Activated T-cell treated with anti-CD3 and anti-CD28 coated beads, Interleukin-2, amount 50 U/mL, for 48 hours (primary cell): ENCODE measurements at places on chromosomes 7 and 10.

GRCh38 chr7:77825131-77825530 is 26.6 kb downstream of the PHTF2 start:
- DNase-seq = no peak

DNA sequence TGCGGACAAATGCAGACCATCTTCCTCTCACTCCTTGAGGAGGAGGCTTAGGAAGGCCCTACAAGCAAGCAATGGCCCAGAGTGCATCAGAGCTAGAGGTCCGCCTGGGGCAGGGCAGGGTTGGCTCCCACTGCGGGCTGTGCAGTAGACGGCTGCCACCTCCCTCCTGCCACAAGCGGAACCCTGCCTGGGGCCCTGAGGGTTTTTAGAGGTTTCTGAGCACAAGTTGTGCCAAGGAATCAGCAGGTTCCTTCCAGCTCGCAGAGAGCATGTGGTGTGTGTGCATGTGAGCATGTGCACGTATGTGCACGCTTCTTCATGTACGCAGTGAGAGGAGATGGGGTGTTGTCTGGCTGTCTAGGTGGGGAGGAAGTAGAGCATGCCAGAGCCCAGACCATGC is 25.9 kb upstream of the SMARCD3 start:
- no peak for DNase-seq

GRCh38 chr10:3141351-3142005 is 31.1 kb downstream of the PITRM1 start:
- no peak for DNase-seq

DNA sequence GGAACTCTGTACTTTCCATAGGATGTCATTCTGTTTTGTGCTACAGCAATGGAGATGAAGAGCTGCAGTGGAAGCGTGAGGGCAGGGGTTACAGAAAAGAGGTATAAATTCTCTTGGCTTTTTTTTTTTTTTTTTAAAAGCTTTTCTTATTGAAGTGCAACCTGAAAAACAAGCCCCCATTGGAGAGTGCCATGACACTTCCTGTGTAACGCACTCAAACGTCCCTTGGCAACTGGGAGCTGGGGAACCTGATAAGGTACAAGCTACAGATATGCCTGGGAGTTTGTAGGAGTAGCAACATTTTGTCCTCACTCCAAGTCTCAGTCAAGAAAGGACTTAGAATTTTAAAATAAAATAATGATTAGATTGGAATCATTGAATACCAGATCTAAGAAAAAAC is 512.1 kb downstream of the RPS24 start:
- DNase-seq = no peak

GRCh38 chr10:125011171-125011925 is 69.4 kb downstream of the ZRANB1 start:
- DNase-seq = no peak

DNA sequence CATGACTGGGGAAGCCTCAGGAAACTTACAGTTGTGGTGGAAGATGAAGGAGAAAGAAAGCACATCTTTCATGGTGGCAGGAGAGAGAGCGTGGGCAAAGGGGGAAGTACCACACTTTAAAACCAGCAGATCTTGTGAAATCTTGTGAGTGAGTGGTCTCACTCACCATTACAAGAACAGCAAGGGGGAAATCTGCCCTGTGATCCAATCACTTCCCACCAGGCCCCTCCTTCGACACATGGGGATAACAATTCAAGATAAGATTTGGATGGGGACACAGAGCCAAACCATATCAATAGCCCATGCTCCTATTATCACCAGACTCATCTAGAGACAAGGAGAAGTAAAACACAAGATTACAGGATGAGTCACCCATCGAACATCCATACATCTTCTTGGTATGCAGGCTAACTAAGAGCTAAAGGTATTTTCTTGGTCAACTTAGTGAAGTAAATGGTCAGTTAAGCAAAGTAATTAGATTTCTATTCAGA is 55.3 kb upstream of the YAE1 start:
- DNase-seq = peak; percentile 40

- DNase-seq = no peak
Measured at GRCh38 chr10:80684259-80684658, 146.6 kb downstream of the SH2D4B start.

DNA sequence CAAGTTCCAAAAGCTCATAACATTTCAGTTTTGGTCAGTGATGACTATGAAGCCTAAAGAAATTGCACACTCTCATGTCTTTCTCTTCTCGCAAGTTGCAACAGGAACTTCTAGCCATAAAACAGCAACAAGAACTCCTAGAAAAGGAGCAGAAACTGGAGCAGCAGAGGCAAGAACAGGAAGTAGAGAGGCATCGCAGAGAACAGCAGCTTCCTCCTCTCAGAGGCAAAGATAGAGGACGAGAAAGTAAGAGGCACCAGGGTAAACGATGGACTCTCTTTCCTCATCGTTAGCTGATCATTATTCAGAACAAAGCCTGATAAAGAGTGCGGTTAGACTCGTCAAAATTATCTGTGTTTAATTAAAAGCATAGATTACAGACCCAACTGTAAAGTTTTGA is 94.7 kb downstream of the HDAC9 start:
- no peak for DNase-seq

GRCh38 chr7:107170051-107170915 is 1.5 kb downstream of the HBP1 start:
- no peak for DNase-seq

DNA sequence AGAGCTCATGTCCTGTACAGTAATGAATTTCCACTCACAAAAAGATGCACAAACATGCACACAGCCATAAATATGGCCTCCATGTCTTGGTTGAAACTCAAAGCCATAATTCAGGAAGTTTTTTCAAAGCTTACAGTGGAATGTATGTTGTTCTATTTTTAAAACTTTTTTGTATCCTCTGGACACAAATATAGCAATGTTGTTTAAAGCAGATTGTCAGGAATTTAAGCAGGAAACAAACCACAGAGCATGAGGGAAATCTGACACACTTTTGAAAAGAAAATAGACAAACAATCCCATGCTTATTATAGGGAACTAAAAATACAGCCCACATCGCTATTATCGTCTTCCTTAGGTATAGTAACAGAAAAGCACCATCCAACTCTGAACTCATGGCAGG is 21.5 kb downstream of the LRRN3 start:
- no peak for DNase-seq

DNA sequence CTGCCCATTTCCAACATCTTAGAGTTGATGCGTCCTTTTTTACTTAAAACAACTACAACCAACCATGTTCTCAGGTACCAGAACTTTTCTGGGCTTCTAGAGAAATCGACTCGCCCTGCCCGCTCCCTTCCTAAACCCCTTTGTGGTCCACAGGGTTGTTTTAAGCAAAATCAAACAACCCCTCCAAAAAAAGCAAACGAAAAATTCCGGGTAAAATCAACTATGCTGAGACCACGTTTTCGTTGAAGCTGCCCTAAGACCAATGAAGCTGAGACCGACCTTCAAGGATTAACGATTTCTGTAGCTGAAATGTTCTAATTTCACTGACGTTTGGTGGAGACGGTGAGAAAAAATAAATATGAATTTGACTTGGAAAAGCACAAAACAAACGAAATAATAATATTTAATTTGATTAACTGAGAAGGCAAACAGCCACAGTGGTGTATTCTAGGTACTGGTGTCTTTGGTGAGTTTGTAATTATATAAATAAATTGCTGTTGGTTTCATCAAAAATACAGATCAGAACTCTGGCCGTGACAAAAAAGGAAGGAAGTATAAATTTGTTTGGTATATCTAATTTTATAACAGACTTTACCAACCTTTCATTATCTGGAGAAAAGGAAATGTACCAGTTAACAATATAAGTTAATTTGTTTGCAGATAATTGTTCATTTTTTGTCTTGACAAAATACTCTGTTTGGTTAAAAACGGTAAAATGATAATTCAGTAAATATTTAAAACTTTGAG is 4.7 kb upstream of the IGF2BP3 start:
- no peak for DNase-seq
